Hippocampal formation (tissue), 2 donors: ENCODE measurements at places on chromosomes 3 and 15.
A peak's percentile ranks its signal among the peaks of the same experiment; 100 is the strongest.

DNA sequence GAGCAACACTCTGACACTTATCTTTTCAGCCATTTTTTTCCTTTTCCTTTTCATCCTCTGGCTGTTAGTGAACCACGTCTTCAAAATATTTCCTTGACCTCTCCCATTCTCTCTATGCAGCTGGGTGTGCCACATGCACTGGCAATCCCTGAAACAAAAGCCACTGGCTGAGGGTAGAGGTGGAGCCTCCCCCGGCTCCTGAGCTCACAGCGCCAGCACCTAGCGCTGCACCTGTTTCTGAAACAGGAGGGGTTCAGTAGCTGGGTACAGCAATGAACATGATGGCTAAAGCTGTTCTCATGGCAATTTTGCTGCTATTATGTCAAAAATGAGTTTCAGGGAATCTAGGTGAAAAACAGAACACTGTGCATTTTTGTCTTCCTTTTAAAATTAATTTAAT lies 314.7 kb upstream of the ATP10A start:
- DNase-seq, result no peak

GRCh38 chr3:3110299-3110630 lies at the start of gene IL5RA:
Gene IL5RA (minus strand): TSS chr3:3110374. CDS start chr3:3104984, 5,390 bp downstream.
- no peak for DNase-seq

DNA sequence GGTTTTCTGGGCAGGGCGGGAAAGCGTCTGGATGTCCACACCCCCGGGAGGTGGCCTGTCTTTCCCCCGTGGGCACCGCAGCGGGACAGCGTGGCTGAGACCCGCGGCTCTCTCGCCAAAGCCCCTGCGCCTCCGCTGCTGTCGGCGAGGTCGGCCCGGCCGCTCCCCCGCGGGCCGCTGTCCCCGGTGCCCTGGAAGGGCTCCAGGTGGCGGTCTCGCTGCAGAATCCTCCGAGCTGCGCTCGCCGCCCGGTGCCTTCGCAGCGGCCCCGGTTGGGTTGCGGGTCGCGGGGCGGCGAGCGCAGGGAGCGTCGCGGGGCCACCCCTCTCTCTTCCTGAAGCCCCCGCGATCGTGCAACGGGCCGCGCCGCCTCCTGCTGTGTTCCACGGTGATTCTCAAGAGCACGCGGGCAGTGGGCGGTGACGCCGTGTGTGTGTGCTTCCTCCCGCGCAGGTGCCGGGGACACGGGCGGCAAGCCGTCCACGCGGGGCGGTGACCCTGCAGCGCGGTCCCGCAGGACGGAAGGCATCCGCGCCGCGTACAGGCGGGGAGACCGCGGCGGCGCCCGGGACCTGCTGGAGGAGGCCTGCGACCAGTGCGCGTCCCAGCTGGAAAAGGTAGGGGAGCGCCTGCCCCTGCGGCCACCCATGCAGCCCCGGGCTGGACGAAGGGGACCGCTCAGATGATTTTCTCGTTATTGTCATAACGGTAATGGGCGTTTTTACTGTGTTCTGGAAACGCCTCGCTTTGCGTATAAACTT lies 54.4 kb downstream of the LRRK1 start:
- DNase-seq, result no peak

- no peak for DNase-seq
Observed at GRCh38 chr15:97425596-97425995, 534.9 kb upstream of the ARRDC4 start.

DNA sequence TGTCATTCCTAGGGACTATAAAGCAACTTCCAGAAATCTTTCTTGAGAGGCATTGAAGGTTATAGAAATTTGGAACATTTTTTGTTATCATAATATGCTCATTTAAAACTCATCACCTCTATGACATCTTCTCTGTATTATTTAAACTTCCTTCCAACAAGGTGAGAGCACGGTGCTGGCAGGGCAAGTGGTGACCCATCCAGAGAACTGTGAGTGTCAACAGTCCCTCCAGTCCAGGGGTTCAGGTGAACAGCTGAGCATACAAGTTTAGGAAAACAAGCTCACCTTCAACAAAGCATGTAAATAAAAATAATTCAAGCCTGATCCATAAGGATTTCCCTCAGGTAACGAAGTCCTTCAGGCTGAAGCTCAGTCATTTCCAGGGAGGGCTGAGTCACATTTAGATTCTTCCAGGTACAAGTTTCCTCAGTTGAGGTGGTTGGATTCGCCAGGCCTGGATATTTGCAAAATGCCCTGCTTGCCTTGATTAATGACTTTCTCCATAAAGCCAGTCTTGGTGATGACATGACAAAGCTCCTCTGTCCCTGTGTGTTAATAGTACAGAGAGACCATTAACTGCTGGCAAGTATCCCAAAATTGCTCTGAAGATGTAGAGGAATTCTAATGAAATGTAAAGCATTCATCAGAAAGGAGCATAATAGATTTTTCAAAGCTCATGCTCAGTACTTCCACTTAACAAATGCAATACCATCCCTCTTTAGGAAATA lies 263.6 kb upstream of the GADL1 start:
- DNase-seq, result no peak

DNA sequence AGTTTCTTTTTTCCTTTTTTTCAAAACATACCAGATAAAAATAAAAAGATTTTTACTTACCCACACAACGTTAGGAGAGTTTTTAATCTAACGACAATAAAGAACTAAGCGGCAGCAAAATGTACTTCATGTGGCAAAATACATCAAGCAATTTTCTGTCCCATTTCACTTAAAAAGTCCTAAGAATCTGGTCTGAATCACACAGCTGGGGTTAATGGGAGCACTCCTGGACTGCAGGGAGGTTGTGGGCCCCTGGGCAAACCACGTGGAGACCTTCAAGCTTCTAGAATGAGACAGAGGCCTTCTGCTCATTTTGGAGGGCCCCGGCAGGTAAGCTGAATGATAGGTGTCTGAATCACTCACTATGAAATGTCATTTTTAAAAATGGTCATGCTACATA lies 193.8 kb downstream of the RORA start:
- DNase-seq, result no peak

DNA sequence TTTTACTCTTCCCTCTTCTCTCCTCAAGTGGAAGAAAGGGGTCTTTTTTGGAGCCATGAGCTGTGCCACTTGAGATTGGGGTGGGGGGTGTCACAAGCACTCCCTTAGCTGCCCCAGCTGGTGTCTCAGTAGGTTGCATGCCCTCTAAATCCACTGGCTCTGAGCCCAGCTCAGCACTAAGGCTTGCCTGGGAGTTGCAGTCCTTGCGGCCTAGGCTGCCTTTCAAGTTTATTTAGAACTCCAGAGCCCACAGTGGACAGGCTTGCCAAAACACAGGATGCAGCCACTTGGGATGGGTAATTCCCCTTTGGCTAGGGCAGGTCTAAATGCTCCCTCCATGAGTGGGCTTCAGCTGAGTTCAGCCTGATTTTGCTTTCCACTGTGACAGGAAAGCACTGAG lies 24.7 kb downstream of the C3orf20 start:
- no peak for DNase-seq

DNA sequence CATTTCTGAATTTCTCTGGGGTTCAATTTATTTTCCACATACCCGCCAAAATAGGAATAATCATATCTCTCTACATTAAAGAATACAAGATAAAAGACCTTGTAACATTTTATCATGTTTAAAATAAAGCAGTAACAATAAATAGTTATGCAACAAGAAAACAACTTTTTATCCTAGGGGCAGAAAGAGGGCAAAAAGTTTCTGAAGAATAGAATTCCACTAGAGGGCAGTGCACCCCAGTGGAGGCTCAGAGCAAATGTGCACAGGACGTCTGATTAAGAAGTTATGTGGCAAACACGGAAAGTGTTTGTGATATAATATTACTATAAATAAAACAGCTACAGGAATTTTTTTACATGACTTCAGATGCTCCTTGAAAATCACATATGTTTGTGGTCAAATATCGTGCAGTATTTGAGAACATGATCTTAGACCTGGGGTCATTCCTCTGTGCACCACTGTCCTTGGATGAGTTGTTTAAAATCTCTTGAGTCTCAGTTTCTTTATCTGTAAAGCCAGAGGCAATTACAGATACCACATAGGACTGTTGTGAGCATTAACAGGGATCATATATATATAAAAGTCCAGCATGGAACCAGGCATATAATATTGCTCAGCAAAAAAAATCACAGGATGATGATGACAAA lies 13.2 kb upstream of the PIK3R4 start:
- no peak for DNase-seq

- DNase-seq, result no peak
Observed at GRCh38 chr3:45923755-45924154, 19.5 kb upstream of the CXCR6 start.

DNA sequence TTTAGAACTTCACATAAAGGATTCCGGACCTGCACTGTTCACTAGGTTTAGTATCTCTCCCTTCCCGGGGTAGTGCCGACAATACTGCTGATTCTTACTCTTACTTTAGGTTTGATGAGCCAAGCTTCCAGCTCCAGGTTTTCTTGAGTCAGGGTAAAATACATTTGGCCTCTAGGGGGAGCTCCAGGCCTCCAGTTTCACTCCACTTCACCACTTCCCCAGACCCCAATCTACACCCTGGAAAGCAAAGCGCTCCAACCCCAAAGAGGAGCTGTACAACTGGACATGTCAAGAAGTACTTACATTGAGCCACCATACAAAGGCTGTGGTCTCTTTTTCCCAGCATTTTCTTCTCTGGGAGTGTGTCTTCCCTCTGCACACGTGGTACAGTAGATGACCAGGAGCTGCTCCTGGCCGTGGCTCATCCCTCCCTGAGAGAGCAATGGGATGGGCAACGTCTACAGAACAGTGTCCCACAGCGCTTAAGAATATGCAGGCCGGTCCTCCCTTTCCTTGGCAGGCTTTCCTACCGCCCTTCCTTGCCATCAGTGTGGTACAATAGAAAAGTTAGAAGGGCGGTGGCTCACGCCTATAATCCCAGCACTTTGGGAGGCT lies 93.9 kb upstream of the CCDC80 start:
- DNase-seq, result peak; percentile 23

- no peak for DNase-seq
Observed at GRCh38 chr3:188049606-188050530, 104.1 kb upstream of the LPP start.

- no peak for DNase-seq
Observed at GRCh38 chr3:61724183-61724582, 162.8 kb downstream of the PTPRG start.

DNA sequence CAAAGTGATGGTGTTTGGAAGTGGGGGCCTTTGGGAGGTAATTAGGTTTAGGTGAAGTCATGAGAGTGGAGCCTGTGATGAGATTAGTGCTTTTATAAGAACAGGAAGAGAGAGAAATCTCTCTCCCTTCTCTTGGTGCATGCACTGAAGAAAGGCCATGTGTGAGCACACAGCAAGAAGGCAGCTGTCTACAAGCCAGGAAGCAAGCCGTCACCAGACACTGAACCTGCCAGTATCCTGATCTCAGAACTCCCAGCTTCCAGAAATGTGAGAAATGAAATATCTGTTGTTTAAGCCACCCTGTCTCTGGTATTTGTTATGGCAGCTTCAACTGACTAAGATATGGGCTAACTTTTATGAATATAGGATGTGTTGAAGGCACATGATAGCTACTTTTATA lies 72.6 kb downstream of the REC114 start:
- no peak for DNase-seq

- DNase-seq, result no peak
Observed at GRCh38 chr3:157136647-157137387, 23.1 kb downstream of the CCNL1 start.

DNA sequence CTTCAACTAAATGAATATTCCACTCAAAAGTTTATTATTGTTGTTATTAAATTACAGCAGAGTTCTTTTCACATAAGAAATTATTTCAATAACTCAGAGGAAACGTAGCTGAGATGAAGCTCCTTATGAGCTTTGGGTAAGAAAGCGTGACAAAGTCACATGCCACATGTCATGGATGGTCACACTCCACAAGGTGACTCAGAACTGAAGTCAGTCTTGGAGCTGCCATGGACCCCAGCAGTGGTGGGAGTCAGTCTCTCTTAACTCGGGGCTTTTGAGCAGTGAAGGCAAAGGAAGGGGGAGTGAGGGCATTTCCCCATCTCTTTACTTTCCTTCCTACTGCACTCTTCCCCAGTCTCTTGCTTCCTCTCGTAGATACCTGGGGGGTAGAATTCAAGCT lies 87.5 kb upstream of the FAM3D start:
- no peak for DNase-seq

- no peak for DNase-seq
Observed at GRCh38 chr3:167187221-167187620, 192.9 kb downstream of the ZBBX start.

- DNase-seq, result no peak
Observed at GRCh38 chr15:100048736-100049135, 293.0 kb downstream of the ADAMTS17 start.

DNA sequence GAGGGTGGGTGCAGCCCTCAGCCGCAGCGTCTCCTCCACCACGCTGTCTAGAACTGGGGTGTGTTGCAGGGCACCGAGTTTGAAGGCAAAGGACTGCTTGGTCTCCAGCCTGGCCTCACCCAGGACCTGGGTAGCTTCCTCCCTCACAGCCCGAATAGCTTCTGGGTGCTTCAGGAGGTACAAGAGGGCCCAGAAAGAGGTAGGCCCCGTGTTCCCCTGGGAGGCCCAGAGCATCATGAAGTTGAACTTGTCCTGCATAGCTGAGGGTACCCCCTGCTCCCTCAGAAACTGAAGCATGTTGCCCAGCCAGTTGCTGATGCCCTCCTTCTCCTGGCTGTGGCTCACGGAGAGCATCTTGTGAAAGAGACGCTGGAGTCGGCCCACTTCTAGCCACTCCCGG lies 930 bp downstream of the CYP8B1 start:
- DNase-seq, result no peak

- DNase-seq, result no peak
Observed at GRCh38 chr3:46462111-46462510, 2.6 kb downstream of the LTF start.

DNA sequence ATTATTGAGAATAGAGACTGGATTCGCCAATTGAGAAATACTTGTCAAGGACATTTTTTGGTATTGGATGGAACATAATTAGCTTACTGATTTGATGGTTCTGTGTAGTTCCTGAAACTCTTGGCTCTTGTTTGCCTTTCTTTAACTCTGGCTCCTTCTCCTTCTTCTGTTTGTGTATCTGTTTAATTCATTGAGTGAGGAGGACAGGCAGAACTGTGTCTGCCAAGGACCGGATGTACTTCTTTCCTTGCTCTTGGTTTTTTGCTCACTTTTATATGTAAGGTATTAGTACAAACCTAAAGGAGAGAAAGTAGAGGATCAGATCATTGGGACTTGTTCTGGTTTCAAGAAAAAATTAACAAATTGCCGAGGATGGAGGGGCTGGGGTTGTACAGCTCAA lies 48.9 kb downstream of the TCF12 start:
- no peak for DNase-seq

DNA sequence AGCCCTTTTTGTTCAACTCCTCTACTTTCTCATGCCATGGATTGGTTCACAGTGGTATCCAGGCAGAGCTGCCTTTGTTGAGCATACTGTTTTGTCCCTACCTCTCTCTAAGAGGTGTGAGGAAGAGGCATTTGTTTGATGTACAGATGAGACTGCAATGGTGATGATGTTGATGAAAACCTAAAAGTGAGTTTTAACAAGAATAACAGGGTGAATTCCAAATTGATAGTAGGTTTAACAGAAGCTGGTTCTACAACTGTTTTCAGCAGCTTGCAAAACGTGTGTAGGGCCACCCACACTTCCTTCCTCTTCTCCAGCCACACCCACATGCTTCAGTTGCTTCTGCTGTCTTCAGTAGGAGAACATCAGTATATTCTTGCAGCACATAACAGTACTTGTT lies 10.2 kb downstream of the SNRK start:
- no peak for DNase-seq

- no peak for DNase-seq
Observed at GRCh38 chr3:109939817-109940216, 602.5 kb upstream of the DPPA4 start.
